SHP77 (cell line): ENCODE measurements at places on chromosomes 4 and X.

GRCh38 chr4:38273407-38273806 lies 313.2 kb downstream of the PTTG2 start:
- DNase-seq, result no peak

DNA sequence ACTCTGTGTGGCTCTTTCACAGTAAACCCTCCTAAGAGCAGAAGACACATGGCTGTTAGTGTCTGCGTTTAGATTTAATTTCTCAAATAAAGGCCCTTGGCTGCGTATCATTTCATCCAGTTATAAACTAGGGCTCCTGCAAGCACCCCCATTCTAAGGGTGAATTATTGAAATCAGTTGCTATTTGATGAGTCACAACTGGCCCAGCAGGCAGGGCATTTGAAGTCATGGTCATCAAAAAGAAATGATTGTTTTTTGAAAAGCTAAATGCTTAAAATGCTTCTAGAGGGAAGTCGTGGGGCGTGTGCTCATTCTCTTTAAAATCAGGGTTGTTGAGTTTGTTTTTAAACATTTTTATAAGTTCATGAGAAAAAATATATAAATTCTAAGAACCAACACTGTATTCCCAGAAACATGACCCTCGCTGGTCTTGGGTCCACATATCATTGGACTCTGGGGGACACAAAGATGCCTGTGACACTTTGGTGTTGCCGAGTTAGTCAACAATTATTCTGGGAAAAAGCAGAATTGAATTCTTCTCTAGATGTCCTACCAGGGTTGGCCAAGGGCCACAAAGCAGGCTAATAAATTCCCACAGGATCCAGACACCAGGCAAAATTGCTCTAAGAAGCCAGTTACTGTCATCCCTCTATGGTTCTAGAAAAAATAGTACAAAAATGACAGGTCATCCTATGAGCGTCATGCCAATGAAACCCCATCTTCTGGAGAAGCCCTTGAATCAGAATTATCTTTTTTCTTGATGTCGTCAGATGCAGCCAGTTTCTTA lies 99.5 kb upstream of the MYOZ2 start:
- no peak for DNase-seq

DNA sequence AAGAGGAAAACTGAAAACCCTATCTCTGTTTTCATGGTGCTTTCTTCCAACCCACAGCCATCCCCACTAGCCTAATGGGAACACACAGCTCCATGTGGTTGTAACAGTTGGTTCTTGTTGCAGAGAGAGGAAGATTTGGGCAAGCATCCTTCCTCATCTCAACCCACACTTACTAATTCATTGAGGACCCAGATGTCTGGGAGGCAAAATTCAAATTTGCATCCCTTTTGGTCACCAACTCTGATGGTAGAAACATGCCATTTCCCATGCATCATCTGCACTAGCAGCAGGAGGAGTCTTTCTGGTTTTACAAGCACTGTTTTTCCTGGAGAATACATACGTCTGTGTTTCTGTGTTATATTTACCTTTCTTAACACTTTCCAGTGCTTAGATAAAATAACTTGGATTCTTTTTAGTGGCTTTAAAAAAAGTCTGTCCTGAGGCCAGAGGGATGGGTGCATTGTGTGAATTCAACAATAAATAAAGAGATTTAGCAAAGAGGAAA lies 301.0 kb downstream of the KCTD8 start:
- no peak for DNase-seq

DNA sequence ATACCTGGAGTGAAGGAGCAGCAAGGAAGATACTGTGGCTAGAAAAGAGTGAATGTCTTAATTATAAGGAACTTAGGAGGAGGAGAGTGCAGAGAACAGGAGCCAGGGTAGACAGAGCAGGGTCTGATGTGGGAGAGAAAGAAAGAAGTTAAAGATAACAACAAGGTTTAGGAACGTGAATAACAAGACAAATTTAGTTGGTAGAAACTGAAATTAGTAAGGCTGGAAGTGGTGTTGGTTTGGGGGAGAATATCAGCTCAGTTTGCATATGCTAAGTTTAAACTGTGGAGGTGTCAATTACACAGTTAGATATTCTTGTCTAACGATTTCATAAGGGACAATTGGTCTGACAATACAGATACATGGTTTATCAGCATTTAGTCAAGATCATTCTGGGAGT lies 1123.7 kb upstream of the PABPC4L start:
- no peak for DNase-seq

DNA sequence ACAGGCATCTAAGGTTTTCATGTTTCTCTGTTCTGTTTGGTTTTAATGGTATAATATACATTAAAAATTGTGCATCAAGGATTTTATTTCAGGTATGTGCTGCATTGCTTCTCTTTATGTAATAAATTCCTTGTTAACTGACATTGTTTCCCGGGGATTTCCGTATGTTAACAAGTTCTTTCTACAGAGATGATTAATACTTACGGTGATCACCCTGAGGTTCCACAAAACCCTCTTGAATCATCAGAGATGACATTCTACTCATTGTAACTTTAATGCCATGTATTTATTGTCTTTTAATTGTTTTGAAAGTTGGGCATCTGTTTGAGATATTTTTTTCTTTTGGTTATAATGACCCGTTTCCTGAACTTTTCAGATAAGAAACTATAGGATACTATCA lies 37.5 kb downstream of the ARHGAP10 start:
- no peak for DNase-seq

- no peak for DNase-seq
These were observed 26.5 kb upstream of the HAND2 start for GRCh38 chr4:173556398-173557131.

- DNase-seq, result peak; percentile 41
These were observed at the start of gene TIMP1 for GRCh38 chrX:47581731-47582647. Gene TIMP1 (plus strand): TSS chrX:47582436. CDS start chrX:47583416, 980 bp downstream.

DNA sequence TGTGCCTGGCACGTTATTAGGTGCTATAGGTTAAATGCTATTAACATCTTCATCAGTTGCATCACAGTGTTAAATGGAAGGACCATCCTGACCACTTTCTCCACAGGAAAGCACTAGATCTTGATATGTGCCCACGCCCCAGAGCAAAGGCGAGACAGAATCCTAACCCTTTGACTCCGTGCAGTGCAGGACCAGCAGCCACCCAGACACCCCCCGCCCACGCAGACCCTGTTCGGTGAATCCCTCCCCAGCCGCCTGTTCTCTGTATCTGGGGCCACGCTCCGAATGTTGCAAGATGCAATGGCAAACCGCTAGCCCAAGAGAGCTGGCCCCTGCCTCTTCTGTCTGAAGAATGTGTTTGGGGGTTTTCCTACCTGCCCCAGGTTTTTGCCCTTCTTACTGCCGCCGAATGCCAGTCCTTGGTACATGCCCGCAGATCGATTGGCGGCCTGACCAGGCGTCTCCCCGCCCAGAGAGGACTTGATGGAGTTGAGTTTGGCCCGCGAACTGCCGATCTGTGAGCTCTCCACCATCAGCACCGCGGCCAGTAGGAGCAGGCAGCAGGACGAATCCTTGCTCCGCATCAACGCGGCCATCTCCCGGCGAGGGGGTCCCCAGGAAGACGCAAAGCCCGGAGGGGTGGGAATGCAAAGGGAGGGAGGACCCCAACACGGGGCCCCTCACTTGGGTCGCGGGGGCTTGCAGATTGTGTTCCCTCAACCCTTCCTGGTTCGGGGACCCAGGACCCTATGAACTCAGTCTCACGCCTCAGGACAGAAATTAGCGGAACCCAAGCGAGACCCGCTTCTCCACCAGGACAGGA lies 906 bp downstream of the DKK2 start:
- no peak for DNase-seq

- peak; percentile 5 for DNase-seq
These were observed 31.5 kb downstream of the PRPS1 start for GRCh38 chrX:107659768-107660167.

- no peak for DNase-seq
These were observed 68.1 kb upstream of the ZMAT1 start for GRCh38 chrX:101999644-102000539.

GRCh38 chr4:38976308-38976707 lies 55.9 kb downstream of the TMEM156 start:
- no peak for DNase-seq

DNA sequence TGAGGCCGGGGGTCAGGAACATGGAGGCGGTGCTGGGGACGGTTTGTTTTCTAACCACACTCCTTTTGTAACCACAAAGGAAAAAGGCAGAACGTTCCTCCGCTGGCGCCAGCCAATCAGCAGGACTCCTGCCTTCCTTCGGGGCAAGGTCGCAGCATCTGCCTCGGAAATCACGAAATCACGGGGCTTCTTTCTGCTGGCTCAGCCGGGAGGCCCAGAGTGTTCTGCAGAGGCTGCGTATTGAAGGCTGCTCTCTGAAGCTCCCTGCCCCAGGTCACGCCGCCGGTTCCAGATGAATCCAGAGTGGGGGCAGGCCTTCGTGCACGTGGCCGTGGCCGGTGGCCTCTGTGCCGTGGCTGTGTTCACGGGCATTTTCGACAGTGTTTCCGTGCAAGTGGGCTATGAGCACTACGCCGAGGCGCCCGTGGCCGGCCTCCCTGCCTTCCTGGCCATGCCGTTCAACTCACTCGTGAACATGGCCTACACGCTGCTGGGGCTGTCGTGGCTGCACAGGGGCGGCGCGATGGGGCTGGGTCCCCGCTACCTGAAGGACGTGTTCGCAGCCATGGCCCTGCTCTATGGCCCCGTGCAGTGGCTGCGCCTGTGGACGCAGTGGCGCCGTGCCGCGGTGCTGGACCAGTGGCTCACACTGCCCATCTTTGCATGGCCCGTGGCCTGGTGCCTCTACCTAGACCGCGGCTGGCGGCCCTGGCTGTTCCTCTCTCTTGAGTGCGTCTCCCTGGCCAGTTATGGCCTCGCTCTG lies 9.4 kb downstream of the TMEM187 start:
- no peak for DNase-seq

DNA sequence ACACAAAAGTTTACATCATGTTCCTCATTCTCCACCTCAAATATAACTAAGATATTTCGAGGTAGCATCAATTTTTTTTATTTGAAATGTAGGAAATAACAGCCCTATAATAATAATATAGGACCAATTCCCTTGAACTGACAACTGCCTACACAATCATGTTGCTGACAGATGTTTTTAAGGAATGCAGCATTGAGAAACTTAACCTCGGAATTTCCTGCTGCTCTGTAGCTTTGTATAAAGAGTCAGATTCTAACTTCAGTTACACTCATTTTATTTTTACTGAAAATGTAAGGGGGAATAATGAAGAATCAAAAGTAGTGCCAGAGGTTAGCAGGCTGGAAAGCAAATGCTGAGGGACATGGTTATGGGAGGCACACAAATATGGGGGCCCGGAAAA lies 235.8 kb downstream of the RBMX2 start:
- no peak for DNase-seq

DNA sequence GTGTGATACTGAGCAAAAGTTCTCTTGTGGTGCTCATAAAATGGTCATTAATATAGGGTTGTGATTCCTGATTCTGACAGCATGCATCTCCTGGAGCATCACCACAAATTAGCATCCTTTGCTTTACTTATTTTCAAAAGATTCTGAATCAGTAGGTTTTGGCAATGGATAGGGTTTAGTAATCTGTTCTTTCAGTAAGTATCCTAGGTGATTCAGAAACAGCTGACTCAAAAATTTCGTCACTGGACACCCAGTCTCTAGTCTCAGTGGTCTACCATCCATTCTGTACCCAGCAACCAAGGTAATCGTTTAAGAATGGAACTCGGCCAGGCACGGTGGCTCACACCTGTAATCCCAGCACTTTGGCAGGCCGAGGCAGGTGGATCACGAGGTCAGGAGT lies 4.1 kb downstream of the CBLL2 start:
- DNase-seq, result no peak

GRCh38 chr4:90240333-90240732 lies 113.1 kb downstream of the CCSER1 start:
- no peak for DNase-seq

DNA sequence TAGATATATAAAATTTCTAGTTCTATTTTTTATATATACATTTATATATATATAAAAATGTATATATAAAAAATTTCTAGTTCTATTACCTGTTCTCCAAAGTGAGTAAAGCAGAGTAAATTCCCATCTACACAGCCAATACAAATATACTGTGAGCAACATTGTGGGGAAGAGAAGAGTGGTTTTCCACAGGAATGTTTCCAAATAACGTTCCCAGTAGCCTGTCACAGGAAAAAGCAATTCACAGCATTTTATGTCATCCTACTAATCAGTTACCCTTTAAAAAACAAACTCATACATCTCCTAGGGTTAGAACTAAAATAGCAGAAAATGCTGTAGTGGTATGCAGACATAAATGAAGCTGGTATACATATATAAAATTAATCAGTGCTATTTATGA lies 44.5 kb downstream of the AASDH start:
- no peak for DNase-seq

GRCh38 chrX:40434947-40435346 lies 145.8 kb upstream of the ATP6AP2 start:
- peak; percentile 58 for DNase-seq

GRCh38 chr4:11436673-11437072 lies 8.0 kb upstream of the HS3ST1 start:
- no peak for DNase-seq

DNA sequence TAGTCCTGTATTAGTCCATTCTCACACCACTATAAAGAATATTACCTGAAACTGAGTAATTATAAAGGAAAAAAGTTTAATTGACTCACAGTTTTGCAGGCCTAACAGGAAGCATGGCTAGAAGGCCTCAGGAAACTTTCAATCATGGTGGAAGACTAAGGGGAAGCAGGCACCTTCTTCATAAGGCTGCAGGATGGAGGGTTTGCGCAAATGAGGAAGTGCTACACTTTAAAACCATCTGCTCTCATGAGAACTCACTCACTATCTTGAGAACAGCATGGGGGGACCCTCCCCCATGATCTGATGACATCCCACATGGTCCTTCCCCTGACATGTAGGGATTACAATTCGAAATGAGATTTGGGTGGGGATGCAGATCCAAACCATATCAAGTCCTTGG lies 12.1 kb upstream of the MAGEA11 start:
- DNase-seq, result no peak

GRCh38 chr4:55910140-55910539 lies 38.6 kb upstream of the CEP135 start:
- DNase-seq, result no peak

GRCh38 chr4:57109411-57109846 lies 756 bp downstream of the IGFBP7 start:
- DNase-seq, result no peak

- DNase-seq, result no peak
These were observed 184.1 kb upstream of the HHIP start for GRCh38 chr4:144461906-144462305.

DNA sequence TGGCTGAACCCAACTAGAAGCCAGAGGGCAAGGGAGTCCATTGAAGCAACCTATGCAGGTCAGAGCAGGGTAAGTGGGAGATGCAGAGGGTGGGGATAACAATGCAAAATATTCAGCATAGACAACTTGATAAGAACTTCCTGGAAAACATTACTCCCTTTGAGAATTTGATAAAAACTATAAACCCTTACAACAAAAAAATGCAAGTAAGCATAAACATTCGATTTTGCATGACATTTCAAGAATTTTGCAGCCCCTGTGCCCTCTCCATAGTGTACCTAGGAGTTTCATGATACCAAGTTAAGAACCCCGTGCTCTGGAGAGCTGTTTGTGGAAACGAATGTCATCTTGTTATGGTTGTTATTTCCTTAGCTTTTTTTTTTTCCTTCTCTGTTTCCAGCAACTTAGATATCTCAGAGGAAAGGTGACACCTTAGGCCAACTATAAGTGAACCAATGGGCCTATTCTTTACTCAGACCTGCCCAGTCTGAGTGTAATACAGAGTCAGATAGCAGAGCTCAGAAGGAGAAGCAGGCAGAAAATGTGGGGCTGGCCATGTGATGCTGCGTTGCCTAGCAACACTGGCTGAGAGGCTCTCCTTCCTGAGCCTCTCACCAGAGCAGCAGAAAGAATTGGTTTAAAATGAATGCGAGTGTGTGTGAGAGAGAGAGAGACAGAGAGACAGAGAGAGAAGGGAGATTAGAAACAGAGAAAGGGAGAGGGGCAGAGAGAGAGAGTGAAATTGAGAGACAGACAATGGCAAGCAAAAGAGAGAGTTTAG lies 36.7 kb upstream of the GABRQ start:
- DNase-seq, result peak; percentile 7
